IMR-90 (cell line): ENCODE measurements at places on chromosomes 11 and 22.

DNA sequence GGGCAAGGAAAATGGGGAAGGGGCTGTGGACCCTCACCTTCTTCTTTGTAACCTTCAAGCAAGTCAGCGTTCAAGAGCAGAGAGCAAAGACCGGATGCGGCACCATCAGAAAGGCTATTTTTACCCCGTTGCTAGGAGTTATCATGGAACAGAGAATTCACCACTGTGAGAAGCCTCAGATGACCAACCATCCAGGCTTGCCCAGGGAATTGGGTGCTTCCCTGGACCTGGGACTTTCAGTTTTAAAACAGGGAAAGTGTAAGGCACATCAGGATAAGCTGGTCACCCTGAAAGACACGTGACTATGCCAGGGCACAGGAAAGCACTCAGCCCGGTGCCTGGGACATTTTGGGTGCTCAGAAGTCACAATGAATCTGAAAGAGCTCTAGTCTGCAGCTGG, 10.4 kb downstream of the GALNT18 start:
- DNase-seq = no peak

- no peak for DNase-seq
These were observed 10.1 kb downstream of the C22orf23 start for GRCh38 chr22:37943136-37943824.

DNA sequence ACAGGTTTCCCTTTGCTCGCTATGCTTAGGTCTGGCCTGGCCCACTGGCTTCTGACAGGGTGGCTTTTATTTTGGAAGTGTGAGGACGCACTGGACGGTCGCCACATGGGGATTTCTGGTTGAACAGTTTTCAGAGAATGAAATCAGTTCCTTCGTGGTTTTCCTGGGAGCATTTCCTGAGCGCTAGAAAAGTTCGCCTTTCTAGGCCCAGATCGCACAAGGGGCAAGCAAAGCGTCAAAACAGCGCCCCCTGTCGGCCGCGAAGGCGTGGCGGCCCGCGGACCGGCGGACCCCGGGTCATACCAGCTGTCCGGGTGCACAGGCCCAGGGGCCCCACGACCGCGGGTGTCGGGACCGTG, 12.7 kb upstream of the CYP2R1 start:
- peak; percentile 25 for DNase-seq

GRCh38 chr11:67482275-67482826, 475 bp upstream of the AIP start:
- no peak for DNase-seq

- no peak for DNase-seq
These were observed 44.1 kb downstream of the FANCF start for GRCh38 chr11:22581354-22582150.

DNA sequence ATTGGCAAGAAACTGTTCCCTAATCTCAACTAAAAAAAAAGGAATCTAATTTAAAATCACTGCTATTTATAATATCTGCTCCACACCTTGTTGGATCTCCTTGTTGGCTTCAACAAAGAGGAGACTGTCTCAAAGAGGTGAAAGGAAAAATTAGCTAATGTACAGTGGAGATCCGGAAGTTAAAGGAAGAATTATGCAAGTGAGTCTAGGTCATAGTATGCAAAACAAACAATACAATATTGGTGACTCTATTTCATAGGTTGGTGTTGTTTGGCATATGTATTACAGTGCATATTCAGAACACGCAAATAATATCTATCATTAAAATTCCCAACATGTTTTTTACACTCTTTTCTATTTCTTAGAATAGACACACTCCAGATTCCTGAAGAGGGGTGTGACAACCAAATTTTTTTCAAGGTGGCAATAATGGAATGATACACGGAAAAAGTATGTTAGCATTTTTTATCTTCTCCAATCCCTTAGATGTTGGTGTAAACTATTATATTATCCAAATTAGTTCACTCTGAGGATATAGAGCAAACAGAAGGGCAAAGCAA, 685.3 kb downstream of the KCNA4 start:
- no peak for DNase-seq

GRCh38 chr22:50318698-50319411, 8.0 kb downstream of the DENND6B start:
- DNase-seq = no peak

GRCh38 chr11:81033779-81034540, 1593.1 kb upstream of the TENM4 start:
- DNase-seq = no peak

DNA sequence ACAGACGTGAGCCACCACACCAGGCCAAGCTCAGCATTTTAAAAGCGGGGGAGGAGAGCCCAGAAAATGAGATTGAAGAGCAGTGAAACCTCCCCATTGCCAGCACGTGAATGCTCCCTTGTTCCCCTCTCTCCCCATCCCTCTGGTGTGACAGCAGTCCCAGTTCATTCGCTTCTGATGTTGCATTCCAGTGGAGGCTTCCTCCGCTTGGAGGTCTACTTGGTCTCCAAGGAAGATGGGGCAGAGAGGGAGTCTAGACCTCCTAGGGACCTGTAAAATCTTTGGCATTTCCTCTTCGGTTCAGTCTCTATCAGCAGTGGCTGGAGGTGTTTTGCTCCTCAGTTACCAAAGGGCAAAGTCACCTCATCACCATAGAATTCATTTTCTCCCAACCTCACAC, 30.2 kb upstream of the EP300 start:
- no peak for DNase-seq

GRCh38 chr11:1267441-1268100, 41.9 kb downstream of the TOLLIP start:
- no peak for DNase-seq

GRCh38 chr11:46036009-46036408, 85.2 kb downstream of the PHF21A start:
- no peak for DNase-seq

DNA sequence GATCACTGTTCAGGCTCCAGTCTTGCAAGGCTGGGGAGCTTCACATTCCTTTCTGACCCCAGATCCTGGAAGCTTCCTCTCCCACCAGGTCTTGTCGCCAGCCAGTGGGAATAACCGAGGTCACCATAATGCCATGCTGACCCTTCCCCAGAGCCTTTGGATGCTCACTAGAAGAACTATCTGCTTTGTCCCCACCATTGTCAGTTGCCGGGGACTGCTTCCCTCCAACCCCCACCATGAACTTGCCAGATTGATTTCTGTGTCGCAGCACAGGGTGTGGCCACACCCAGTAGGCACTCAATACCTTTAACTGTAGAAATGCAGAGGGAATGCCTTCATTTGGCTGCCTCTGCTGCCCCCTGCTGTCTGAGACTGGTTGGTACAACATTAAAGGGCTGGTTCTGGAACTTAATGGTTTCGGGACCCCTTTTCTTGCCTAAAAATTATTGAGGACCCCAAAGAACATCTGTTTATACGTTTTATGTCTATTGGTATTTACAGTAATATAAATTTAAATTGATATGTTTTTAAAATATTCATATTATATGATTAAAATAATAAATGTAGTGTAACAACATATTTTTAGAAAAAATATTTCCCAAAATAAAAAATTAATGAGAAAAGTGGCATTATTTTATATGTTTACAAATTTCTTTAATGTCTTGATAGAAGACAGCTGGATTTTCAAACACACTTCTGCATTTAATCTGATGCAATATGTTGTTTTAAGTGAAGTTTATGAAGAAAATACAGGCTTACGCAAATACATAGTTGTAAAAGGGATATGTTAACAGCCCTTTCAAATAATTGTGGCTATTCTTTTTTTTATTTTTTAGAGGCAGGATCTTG, 6.7 kb upstream of the GDPD5 start:
- peak; percentile 41 for DNase-seq

DNA sequence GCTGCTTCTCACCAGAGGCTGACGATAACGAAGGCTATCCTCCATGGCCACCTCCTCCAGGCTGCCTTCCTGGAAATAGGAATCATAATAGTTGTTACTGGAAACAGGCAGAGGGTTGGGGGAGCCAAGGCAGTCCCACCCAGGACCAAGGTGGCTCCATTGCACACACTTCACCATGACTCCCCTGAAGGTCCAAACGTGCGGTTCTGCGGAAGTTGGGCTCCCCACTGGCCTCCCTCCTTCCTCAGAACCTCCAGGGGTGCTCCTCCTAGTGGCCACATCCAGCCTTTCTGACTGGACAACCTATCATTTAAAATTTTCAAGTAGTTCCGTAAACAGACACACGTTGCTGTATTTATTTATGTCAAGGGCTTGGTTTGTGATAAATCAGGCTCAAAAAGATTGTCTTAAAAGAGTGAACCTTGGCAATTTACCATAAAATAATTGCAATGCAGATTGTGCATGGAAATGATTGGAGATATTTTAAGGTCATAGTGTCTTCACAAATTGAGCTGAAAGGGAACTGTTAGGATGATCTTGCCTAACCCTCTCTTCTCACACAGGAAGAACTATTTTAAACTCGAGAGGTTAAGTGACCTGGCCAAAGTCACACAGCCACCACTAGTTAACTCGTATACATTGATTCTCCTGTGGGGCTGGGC, 1.4 kb upstream of the TCN2 start:
- peak; percentile 25 for DNase-seq

- DNase-seq = no peak
These were observed 18.5 kb downstream of the GAB2 start for GRCh38 chr11:78399136-78399535.

DNA sequence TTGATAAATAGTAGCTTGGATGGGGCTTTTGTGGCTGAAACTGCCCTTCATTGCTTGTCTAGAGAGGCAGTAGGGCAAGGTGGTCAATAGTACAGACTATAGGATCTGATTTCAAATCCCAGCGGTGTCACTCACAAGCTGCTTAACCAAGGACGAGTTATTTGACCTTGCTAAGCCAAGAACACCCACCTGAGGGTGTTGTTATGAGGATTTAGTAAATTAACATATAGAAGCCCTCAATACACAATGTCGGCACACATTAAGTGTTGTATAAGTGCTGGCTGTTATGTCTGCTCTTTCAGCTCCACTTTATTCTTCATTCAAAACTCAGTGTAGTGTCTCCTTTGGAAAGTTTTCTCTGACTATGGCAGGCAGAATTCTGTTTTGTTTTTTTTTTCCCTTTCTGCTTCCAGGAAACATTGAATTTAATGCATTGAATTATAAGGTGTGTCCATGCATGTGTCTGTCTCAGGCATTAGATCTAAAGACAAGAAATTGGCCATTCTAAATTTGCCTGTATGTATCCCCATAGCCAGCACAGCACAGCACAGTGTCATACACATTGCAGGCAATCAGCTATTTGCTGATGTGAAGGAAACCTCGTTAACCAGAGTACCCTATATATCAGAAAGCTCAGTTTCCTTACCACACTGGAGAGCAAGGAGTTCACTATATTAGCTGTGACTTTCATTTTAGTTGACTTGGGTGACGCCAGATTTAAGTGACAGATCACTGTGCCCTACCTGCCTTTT, 212.1 kb downstream of the NELL1 start:
- DNase-seq = no peak

DNA sequence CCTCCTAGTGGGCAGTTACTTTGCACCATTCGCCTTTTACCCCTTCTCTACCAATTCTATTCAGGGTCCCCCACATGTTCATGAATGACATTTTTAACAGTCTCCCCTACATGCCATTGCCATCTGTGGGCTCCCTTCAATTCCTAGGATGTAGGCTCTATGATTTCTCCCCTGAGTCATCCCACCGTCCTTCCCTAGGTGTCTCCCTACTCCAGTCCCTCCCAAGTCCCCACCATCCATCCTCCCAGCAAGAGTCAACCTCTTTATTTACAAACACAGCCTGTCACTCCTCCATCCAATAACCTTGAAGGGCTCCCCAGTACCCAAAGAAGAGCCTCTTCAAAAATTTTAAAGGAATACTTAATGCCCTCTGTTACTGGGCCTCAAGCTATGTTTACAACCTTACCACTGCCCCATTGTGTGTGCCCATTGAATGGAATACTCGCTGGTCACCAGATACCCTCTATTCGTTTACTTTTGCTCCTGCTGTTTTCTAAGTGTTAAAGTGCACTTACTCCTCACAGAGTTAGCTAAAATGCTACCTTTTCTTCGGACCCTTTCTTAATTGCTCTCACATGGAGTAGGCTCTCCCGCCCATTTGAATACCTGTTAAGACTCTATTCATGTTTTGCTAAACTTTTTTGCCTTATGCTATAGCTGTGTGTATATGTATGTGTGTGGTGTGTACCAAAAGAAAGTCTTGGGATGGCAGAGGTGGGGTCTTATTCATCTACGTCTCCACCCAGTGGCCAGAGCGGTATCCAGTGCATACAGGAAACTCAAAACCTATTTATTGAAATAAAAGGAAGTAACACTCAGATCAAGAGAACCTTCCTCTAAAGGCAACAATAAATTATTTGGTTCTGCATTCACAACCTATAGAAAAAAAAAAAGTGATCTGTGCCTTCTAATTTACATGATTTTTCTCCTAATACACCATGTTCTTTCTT, 235.8 kb upstream of the CCDC90B start:
- DNase-seq = peak; percentile 31

GRCh38 chr22:49918911-49919881, 762 bp downstream of the CRELD2 start:
- no peak for DNase-seq

- no peak for DNase-seq
These were observed 161.5 kb downstream of the CACNA1I start for GRCh38 chr22:39731881-39732555.

- DNase-seq = peak; percentile 95
These were observed 58.2 kb upstream of the PRSS23 start for GRCh38 chr11:86741839-86742805.

DNA sequence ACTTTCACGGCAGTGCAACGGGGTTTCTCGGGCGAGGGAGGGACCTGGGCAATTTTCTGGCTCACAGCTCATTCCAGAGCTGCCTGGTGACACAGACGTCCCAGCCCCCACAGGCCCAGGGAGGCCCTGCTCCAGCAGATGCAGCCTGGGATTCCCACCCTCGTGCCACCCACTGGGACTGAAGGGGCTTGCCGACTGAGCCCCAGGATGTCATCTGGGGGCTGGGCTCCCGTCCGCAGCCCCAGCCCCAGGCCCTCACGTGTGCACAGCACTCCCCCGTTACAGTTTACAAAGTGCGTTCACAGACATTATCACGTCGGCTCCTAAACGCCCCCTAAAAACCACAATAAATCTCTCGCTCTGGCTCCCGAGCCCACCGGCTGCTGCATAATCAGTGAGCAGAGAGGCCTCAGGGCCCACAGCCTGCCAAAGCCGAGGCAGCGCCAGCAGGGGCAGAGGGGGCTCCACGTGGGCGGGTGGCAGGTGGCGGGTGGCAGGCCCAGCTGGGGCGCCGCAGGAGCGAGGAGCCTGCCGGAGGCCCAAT, 76.9 kb upstream of the TCF20 start:
- DNase-seq = no peak

- peak; percentile 48 for DNase-seq
These were observed 1995.6 kb upstream of the RAG2 start for GRCh38 chr11:38593649-38594048.

GRCh38 chr22:26860301-26860700, 202.9 kb downstream of the MIAT start:
- no peak for DNase-seq

GRCh38 chr11:64859542-64860414, 15.3 kb upstream of the CDC42BPG start:
- no peak for DNase-seq
